ENCODE measurements at places on chromosomes 13 and 19.
A peak's percentile ranks its signal among the peaks of the same experiment; 100 is the strongest.

GRCh38 chr19:34044021-34044420 lies 128.3 kb upstream of the LSM14A start:
- DNase-seq: no peak

- DNase-seq: no peak
Observed at GRCh38 chr13:30804474-30804873, 69.1 kb downstream of the ALOX5AP start.

DNA sequence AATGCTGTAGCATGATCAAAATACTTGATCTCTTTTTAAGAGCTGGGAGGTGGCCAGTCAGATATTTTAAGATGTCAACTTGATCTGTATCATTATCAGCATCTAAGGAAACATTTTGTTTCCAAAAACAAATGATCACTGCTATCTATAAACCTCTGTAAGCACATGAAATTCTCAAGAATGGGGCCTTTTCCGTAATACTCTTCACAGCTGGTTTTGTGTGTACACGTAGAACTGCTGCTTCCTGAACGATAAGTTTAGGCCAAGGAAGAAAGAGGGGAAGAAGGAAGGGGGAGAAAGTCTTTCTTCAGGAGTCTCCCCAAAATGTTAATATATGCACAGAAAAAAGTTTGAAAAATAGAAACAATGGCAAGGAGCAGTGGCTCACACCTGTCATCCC lies 25.7 kb downstream of the ARL11 start:
- no peak for DNase-seq

GRCh38 chr19:46925548-46925950 lies 64.8 kb downstream of the ARHGAP35 start:
- DNase-seq: no peak

DNA sequence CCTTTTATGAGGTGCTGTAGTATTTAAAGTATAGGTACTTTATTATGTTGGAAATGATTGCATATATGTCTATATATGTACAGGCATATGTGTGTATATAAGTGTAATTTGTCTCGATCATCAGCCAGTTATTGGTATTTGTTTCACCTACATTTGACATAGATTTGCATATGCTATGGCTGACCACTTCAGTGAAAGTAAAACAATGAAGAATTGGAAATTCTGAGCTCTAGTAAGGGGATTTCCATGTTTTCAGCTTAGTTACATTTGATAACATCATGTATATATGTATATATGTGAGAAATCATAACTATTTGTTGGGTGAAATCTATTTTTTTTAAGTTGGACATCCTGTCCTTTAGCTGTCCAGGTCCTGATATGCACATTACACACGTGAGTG lies 1303.9 kb downstream of the EFNB2 start:
- DNase-seq: no peak

DNA sequence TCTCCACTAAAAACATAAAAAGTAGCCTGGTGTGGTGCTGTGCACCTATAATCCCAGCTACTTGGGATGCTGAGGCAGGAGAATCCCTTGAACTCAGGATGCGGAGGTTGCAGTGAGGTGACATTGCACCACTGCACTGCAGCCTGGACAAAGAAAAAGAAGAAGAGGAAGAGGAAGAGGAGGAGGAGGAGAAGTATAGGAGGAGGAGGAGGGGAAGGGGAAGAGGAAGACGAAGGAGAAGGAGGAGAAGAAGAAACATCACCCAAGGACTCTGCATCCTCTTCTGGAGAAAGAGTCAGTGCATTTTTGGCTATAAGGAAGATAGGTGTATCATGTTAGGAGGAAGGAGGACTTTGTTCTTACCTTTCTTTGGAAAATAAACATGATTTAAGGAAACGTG lies 13.0 kb upstream of the FPR3 start:
- no peak for DNase-seq

DNA sequence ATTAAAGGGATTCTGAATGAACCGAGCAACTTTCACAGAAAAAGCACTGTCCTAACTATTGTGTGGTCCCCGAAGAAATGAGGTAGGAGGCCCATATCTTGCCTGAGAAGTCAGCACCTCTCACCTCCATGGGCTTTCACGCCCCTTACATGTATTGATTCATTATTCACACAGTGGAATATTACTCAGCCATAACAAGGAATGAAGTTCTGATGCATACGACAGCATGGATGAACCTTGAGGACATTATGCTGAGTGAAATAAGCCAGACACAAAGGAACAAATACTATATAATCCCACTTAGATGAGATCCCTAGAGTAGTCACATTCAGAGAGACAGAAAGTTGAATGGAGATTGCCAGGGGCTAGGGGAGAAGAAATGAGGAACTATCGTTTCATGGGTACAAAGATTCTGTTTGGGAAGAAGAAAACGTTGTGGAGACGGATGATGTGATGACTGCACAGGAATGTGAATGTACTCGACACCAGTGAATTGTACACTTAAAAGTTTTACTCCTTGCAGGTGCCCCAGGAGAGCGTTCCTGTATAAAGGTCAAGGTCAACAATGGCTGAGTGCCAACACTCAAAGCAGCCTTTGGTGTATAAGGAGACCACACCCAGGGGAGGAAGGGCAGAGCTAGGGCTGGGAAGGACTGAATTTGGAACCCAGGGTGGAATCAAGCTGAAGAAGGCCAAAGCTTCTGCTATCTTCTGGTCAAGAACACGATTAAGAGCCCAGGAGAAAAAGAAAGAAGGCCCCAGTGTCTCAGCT lies 22.5 kb downstream of the ZIC5 start:
- DNase-seq: no peak

GRCh38 chr13:25110956-25111584 lies 15.1 kb downstream of the PABPC3 start:
- DNase-seq: no peak

DNA sequence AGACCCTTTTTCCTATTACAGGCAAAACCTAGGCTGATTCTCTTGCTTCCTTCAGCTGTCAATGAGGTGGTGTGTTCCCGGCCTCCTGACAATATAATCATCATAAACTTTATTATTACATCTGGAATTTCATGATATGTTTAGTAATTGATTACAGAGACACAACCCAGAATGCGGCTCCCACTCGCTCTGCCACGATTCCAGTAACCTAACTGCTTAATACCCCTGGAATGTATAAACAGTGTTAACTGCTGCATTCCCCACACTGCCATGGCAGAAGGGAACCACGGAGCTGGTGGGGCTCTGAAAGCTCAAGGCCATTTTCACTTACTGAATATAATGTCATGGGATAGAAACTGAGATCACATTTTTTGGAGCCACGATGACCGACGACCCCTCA lies 17.1 kb downstream of the TSHZ3 start:
- DNase-seq: no peak

DNA sequence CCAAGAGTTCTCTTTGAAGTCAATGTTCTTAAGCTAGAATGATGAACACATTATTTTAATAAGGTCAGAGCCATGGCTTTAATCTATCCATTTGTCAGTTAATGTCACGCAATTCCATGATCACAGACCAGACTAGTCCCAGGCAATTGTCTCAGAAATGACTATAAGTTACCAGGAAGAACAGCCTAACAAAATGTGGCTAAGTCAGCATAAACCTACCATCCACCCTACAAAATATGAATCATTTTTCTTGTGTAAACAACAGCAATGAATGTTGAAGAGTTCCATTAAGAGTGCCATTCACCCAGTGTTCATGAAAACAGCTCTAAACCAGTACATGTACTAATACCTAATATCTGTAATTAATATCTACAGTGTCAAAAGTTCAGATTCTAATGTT lies 127.5 kb downstream of the KCTD12 start:
- DNase-seq: no peak

DNA sequence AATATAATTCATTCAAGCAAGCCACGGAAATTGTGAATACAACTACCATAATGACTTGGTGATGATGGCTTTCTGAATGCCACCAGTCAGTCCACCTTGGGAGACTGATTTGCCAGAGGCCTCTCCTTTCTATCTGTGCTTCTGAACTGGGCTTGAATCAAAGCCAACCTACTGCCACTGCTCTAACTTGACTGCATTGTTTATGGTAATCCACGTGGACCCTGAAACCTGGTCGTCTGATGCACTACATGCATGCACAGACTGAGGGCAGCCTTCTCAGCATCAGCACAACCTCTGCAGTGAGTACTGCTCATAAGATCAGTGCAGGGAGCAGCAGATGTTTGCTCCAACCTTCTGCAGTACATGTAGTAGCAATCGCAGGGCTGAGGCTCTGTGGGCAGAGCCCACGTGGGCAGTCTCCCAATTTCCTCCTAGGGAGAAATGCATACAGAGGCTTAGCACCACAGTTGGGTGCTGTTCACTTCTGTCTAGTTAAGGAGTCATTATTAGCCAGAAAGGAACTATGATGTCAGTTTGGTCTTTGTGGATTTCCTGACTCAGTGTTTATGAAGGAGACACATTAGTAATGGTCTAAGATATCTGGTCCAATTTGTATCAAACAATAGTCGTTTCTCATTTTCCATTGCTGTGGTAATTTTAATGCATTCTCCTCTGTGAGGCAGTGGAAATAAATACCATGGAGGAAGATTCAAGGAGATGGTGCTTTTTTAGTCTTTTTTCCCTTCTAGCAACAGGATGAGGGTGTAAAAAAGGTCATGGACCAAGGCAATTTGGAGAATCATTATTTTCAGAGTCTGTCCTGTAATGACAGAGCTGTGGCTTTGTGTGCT lies 82.5 kb downstream of the AKAP11 start:
- DNase-seq: peak; percentile 60

- DNase-seq: no peak
Observed at GRCh38 chr13:78594456-78594975, 8.8 kb downstream of the POU4F1 start.

- no peak for DNase-seq
Observed at GRCh38 chr13:44362394-44363040, 11.1 kb upstream of the SERP2 start.

DNA sequence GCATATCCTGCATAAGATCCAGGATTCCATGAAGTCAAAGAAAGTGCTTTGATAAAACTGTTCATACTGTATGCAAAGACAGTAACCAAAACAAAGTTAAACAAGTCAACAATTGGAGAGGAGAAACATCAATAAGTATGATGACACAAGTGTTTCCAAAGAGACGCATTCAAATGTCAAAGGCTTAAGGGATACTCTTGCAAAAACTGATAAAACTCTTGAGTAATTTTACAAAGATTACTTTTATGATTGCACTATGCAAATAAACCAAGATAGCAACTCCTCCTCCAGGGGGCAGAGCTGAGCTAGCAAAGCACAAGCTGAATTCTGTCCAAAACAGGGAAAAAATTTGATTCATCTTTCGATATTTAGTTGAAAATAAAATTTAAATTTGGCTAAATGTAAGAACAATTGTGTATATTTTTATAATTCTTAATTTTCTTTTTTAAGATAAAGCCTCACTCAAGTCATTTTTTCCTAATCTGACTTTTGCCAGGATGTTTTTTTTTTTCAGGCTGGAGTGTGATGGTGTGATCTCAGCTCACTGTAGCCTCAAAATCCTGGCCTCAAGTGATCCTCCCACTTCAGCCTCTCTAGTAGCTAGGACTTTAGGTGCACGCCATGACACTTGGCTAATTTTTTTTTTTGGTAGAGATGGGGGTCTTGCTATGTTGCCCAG lies 84.0 kb downstream of the MZT1 start:
- no peak for DNase-seq

DNA sequence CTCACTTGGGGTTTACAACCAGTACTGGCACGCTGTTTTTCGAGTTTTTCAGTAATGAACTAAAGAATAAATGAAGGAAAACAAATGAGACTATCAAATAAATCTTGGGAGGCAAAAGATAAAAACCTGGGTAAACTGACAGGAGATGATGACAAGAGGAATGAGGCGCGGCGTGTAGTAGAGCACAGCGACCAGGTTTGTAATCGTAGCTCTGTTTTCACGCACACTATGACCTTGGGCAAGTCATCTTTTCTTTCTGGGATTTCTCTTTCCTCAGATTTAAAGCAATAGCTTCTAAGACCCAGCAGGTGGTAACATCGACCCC lies 419 bp downstream of the MRPS31 start:
- DNase-seq: no peak

- DNase-seq: no peak
Observed at GRCh38 chr13:40657307-40657706, 9.1 kb downstream of the FOXO1 start.

DNA sequence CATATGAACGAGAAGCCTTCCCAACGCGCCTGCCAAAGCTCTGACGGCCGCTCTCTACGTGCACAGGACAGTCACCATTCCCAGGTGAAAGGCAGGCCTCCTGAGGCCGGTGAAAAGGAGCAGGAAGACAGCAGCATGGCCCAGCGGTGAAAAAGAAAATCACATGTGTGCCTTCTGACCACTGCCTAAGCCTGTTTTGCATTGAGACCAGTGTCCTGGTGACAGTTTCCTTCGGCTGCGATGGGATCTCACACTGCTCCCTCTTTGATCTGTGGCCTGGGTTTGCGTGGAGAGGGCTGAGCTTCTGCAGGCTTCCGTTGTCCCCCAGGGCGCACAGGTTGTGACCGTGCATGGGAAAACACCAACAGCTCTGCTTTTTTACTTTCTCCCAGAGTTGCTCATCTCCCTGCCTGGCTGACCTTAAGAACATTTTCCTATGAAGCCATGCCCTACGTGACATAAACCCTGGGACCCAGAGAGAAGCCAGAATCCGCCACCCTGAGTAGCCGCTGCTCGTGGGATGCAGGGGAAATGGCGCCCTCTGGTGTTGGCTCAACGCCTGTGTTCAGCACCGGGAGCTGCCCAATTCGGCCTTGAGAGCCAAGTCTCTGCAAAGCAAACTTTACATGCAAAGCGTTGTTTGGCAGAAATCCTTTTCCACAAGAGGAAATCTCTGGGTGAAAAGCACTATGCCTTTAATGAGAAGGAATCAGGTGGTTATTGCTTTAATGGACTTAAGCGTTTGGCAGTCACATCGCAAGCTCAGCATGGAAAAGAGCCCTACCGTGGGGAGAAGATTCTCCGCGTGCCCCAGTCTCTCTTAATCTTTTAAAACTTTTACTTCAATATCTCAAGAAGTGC lies 112.2 kb upstream of the GPR12 start:
- DNase-seq: no peak

DNA sequence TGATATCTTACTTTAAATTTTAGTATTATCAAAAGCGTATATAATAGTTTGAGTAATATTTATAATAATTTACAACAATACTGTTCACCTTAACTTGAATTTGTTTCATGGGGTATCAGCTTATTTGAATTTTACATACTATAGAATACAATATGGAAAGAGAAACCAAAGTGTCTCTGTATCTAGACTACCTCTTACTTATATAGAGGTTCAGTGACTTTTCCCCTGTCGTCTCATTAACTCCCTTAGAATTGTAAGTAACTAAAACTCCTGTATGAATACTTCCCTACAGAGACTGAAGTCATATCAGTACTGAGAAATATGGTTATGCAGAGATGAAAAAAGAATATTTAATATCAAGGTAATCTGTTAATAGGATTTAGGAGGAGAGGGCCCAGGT lies 26.8 kb downstream of the COG6 start:
- no peak for DNase-seq

DNA sequence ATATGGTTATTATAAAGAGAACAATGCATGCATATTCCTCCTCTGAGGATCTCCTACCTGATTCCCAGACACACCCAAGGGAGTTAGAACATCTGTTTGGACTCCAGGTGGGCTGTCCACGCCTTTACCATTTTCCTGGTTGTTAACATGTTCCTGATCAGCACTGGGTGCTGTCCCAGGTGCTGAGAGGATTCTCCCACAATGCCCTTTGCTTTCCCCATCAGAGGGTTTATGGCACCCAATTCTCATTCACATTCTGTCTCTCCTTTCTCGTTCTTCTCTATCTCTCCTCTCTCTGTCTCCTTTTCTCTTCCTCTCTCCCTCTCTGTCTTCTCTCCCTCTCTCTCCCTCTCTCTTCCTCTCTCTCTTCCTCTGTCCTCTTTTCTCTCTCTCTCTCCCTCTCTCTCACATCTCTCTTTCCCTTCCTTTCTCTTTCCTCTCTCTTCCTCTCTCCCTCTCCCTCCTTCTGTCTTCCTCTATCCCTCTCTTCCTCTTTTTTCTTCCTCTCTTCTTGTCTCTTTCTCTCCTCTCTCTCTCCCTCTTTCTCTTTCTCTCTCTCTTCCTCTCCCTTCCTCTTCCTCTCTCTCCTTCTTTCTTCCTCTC lies 3.3 kb upstream of the RDH13 start:
- no peak for DNase-seq
